ENCODE measurements at places on chromosomes 6 and 20.

- DNase-seq = no peak
These were observed 43.2 kb upstream of the SRF start for GRCh38 chr6:43127877-43128276.

DNA sequence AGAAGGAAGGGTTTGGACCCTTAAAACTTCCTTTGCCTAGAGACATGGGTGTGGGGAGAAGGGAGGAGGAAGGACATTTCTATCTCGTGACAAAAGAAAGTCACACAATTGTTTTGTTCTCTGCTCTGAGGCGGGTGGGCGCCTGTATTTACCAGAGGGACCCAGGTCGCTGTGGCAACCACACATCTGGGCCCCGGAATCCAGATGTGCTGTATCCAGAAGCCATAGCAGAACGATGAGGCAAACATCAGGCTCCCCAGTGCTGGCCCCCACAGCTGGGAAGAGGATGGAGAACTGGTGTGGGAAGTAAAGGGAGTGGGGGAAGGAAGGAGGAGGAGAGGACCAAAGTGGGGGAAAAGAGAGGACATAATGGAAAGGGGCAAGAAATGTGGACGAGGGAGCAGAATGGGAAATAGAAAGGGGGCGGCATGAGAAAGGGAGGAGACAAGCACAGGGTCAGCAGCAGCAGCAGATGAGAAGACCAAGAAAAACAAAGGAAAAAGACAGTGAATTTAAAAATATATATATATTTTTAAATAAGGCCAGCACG lies 3.4 kb upstream of the TNXB start:
- DNase-seq = no peak

- DNase-seq = no peak
These were observed 64.0 kb downstream of the JAG1 start for GRCh38 chr20:10609770-10610169.

DNA sequence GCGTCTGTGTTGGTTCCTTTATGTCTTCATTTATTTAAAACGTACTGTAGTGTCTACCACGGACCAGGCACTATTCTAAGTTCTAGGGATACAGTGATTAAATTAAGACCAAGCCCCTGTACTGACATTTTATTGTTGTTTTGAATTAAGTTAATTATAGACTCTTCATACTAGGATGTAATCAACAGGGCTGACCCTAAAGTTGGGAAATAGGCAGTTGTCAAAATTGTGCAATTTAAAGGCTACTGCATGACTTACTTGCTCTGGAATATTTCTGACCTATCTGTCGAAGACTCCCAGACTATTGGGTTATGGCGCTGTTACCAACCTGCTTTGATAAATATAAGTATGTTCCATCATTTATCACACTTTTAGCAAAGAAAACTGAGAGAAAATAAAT lies 6.7 kb downstream of the MYO6 start:
- DNase-seq = no peak

- no peak for DNase-seq
These were observed 449.8 kb upstream of the RNF217 start for GRCh38 chr6:124512431-124512830.

GRCh38 chr20:358891-359555 lies 12.1 kb downstream of the NRSN2 start:
- DNase-seq = no peak

DNA sequence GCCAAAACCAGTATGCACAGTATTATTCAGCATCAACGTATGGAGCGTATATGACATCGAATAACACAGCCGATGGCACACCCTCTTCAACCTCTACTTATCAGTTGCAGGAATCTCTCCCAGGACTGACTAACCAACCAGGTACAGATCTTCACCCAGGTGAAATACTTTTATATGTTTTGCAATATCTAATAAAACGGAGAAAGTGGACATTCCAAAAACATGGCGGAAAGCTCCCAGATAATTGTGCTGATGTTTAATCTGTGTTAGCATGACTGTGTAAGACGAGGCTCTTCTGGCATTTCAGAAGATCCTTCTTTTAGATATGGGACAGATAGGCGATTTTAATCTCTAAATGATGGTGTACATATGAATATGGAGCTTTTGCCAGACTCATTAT lies 227.4 kb downstream of the EYA4 start:
- DNase-seq = no peak

- no peak for DNase-seq
These were observed 52.8 kb downstream of the ZFAND3 start for GRCh38 chr6:37872373-37872745.

- peak; percentile 5 for DNase-seq
These were observed 88.3 kb downstream of the ANKRD60 start for GRCh38 chr20:58139849-58140786.

DNA sequence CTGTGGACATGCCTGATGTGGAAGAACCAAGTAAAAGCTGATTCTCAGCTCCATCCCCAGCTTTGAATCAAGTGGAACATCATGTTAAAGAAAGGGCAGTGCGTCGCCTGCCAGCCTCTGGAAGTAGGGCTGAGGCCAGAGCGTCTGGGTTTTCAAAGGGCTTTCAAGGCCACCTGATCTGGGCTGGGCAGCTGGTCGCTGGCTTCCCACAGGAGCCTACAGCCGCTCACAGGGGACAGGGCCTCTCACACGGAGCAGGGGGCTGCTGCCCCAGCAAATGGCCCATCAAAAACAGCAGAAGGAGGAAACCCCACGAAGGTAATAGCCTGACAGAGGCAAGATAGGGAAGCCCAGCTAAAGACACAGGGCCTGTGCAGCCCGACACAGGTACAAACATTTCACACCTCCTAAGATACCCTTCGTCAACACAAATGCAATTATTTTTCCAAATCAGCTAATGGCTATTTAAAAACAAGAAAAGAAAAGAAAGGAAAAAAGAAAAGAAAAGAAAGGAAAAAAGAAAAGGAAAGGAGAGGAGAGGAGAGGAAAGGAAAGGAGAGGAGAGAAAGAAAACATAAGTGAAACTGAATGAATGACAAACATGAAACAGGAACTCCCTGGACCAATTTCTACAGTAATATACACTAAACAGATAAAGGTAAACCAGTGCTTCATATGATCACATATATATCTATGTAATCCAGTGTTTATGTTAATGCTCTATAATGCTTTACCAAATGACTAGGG lies 24.8 kb downstream of the RRBP1 start:
- no peak for DNase-seq

DNA sequence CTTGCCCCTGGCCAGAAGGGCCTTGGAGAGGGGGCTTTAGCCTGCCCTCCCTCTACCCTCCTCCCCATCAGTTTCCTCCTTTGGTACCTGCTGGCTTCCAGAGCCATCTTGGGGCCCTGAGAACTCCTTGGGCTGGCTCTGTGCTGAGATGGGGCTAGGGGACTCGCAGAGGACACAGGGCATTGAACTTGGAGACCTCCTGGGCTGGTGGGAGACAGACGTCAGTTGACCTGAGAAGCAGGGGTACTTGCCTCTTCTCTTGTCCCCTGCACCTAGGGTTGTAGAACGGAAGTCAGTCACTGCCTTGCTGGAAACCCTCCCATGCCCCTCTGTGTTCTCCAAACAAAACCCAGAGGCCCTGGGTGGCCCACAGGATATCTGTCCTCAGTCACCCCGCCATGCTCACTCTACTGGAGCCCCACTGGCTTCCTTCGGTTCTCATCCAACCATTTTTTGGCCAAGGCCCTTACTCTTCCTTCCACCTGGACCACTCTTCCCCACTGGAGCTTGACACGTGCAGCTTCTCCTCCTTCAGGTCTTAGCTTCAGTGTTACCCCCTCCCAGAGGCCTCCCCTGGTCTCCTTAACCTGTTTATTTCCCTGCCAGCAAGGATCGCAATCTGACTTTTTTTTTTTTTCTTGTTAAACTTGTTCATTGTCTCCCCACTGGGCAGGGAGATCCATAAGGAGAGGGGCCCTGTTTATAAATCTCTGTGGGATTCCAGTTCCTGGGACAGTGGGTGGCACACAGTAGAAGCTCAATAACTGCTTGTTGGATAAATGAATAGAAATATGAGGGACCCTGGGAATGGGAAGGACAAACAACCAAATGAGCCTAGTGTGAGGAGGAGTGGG lies 971 bp downstream of the RBCK1 start:
- peak; percentile 38 for DNase-seq

DNA sequence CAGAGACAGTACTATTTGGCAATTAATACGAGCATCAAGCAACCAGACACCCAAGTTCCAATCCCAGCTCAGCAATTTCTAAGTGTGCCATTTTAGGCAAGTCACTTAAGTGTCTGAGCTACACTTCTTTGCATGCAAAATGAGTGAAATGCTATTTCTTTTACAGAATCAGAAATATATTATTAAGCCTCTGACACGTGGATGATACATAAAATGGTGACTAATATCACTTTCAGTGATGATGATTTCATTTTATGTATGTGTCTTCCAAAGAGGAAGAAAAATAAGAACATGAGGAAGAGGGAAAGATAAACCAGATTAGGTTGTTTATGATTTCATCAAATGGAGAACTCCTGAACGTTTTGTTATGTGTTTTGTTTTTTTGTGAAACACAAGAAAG lies 158.6 kb downstream of the TSHZ2 start:
- DNase-seq = no peak

- no peak for DNase-seq
These were observed 32.3 kb downstream of the RPRD1B start for GRCh38 chr20:38065764-38066375.

- peak; percentile 51 for DNase-seq
These were observed 74.0 kb upstream of the MYL9 start for GRCh38 chr20:36467076-36467999.

DNA sequence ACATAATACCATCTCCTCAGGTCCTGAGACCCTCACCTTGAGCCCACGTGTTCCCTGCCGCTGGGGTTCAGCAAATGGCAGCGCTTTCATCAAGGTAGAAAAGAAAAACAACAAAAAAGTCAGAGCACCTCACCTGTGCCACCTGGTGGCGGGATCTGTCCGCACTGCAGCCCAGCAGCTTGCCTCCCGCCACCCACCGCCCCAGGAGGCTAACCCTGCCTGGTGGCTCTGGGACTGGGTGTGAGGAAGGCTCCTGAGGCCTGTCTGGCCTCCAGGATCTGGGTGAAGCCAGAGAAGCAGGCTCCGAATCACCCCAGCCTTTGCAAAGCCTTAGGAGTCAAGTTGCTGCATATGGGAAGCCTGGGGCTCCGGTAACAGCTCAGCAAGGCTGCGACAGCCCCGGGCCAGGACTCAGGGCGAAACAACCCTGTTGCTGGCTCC lies 270.8 kb downstream of the BMP7 start:
- no peak for DNase-seq

GRCh38 chr6:121858986-121859385 lies 423.5 kb downstream of the GJA1 start:
- DNase-seq = no peak

DNA sequence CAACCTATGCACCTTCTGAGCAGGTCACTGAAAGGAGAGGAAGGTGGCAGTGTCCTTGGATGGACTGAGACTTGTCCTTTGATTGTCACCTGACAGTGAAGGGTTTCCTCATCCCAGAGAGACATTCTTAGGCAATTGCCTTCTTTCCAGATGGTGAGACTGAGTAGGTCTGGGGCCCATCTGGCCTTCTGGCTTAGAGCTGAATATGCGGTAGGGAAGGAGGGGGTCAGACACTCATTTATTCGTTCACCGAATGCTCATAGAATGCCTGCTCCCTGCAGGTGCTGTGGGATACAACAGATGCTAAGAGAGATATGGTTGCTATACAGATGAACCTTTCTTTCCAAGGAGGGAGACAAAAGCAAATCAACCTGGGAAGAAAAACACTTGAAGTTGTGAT lies 76.8 kb downstream of the BMP6 start:
- DNase-seq = no peak

- DNase-seq = no peak
These were observed 24.5 kb downstream of the CHMP4B start for GRCh38 chr20:33835615-33836172.

GRCh38 chr20:38432292-38432691 lies 2.8 kb downstream of the SNHG17 start:
- no peak for DNase-seq

- no peak for DNase-seq
These were observed 8.5 kb upstream of the SLC12A5 start for GRCh38 chr20:46020555-46020954.

GRCh38 chr6:121398127-121398526 lies 37.3 kb upstream of the GJA1 start:
- DNase-seq = no peak

All from activated CD4-positive, alpha-beta memory T cell treated with anti-CD3 and anti-CD28 coated beads, Interleukin-2, amount 10 ng/mL, durations not matched to agents 7 days and 5 days (primary cell).